HFFc6 (cell line): ENCODE measurements at places on chromosomes 5 and 9. TPM values are rescaled to one million over a fixed set of nuclear protein-coding genes. Genes with fewer than 3 reads are reported as not detected.
A peak's percentile ranks its signal among the peaks of the same experiment; 100 is the strongest.

DNA sequence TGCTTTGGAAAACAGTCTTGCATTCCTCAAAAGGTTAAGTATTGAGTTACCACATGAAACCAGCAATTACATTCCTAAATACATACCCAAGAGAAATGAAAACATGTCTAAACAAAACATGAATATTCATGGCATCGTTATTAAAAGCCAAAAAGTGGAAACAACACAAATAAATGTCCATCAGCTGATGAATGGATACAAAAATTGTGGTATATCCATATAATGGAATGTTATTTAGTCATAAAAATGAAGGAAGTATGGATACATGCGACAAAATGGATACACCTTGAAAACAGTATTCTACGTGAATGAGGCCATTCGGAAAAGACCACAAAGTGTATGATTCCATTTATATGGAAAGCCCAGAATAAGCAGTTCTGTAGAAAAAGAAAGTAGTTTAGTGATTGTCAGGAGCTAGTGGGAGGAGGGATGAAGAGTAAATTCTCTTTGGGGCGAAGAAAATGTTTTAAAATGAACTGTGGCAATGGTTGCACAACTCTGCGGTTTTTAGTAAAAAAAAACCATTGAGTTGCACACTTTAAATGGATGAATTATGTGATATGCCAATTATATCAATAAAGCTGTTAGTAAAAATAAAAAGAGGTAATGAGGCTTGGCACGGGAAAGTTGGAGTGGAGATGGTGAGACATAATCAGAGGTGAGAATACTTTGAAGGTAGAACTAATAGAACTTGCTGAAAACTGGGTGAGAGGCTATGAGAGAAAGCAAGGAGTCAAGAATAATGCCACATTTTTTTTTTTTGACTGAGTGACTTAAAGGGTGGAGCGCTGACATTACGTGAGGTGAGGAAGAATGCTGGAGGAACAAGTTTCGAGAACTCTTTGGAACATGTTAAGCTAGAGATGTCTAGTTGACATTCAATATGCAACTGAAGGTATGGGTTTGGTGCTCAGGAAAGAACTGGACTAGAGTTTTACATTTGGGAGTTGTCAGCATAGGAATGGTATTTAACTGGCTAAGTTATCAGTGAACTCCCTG, 194.9 kb upstream of the ZNF608 start:
- no peaks in the 10 kb centered on the region for H3K36me3 ChIP-seq
- peak; percentile 6 for DNase-seq
- H3K27me3 ChIP-seq = peaks cover 7% of the 10 kb centered on the region; the same call in 1 of the 2 replicates
- no peak overlapping the region for H3K4me3 ChIP-seq
- H3K4me1 ChIP-seq = peaks cover 6% of the 10 kb centered on the region; the same call in 1 of the 2 replicates
- H3K27ac ChIP-seq = no peak overlapping the region

DNA sequence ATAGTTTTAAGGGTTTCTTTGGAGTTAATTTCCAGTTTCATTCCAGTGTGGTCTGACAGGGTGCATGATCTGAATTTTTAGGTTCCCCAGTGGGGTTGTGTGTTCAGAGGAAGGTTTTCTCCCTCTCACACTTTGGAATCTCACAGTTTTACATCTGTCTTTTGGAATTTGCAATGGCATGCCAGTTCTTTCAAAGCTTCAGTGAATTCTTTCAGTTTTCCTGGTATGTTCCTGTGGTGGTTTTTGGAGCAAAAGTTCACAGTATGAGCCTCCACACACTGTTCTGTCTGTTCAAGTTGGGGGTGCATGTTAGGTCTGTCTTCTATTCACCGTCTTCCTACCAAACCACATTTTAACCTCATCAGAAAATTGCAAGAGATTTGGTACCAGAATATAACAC, 624.2 kb downstream of the KCTD16 start:
- H3K27me3 ChIP-seq = peaks cover 6% of the 10 kb centered on the region; the same call in 1 of the 2 replicates
- H3K4me1 ChIP-seq = peaks cover 26% of the 10 kb centered on the region
- DNase-seq = peak; percentile 6
- H3K27ac ChIP-seq = no peak overlapping the region
- H3K36me3 ChIP-seq = peaks cover 16% of the 10 kb centered on the region
- peak overlapping the region; percentile 49; the same call in 1 of the 2 replicates for H3K4me3 ChIP-seq

DNA sequence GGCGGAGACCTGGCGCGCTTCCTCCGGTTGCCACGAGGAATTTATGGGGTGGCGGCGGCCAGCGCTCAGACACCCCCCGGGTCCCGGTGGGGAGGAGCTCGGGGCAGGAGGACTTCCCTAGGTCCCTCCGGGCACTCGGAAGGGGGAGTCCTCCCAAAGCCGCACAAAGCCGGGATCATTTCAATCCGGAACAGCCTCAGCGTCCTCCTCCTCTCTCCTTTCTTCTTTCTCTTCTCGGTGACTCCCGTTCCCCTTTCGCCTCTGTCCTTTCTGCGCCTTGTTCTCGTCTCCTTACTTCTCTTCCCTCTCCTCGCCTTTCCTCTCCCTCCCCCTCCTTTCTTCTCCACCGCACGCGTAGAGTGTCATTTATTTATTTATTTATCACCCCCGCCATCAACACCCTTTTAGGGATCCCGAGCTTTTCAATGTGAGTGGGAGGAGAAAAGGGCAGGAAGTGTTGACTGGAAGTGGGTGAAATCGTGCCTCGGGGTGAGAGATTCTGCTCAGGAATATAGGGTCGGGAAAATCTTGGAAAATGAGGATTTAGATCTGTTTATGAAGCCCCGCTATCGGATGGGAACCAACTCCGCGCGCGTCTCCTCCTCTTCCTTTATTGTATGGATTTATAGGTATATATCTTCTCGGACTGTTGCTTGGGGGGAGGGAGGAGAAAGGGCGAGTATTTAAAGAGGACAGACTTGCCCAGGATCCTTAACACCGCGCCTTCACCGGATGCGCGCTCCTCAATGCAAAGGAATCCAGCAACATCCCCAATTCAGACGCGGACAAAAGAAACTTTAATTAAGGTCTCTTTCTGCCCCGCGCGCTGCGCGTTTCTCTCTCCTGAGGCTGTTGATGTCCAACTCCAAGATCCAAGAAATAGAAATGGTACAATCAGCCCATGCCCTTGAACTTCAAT, 2.0 kb upstream of the ZNF462 start:
- DNase-seq = no peak
- peaks cover 35% of the 10 kb centered on the region for H3K4me1 ChIP-seq
- H3K36me3 ChIP-seq = no peaks in the 10 kb centered on the region
- H3K4me3 ChIP-seq = peak overlapping the region; percentile 94
- H3K27me3 ChIP-seq = peaks cover 24% of the 10 kb centered on the region

- no peaks in the 10 kb centered on the region for H3K4me1 ChIP-seq
- H3K4me3 ChIP-seq = no peak overlapping the region
- H3K27me3 ChIP-seq = no peaks in the 10 kb centered on the region; the same call in 1 of the 2 replicates
- no peak for DNase-seq
- no peak overlapping the region for H3K27ac ChIP-seq
Measured at GRCh38 chr9:85451680-85452079, 290.1 kb downstream of the AGTPBP1 start.

GRCh38 chr5:56922922-56923321, 13.5 kb downstream of the SETD9 start:
- DNase-seq = no peak
- no peaks in the 10 kb centered on the region; the same call in 1 of the 2 replicates for H3K27me3 ChIP-seq
- H3K36me3 ChIP-seq = peaks cover 31% of the 10 kb centered on the region
- H3K4me3 ChIP-seq = no peak overlapping the region
- H3K27ac ChIP-seq = no peak overlapping the region

The C5orf47 gene
- total RNA-seq = not detected in 3 replicates

GRCh38 chr5:61869333-61869732, 436.7 kb upstream of the KIF2A start:
- no peaks in the 10 kb centered on the region for H3K4me1 ChIP-seq
- no peaks in the 10 kb centered on the region for H3K36me3 ChIP-seq
- H3K4me3 ChIP-seq = no peak overlapping the region
- H3K27ac ChIP-seq = no peak overlapping the region
- no peak for DNase-seq

GRCh38 chr5:180178531-180179441, 30.2 kb downstream of the RASGEF1C start:
- H3K36me3 ChIP-seq = peaks cover 4% of the 10 kb centered on the region; the same call in 1 of the 2 replicates
- no peak overlapping the region for H3K27ac ChIP-seq
- peaks cover 7% of the 10 kb centered on the region for H3K27me3 ChIP-seq

DNA sequence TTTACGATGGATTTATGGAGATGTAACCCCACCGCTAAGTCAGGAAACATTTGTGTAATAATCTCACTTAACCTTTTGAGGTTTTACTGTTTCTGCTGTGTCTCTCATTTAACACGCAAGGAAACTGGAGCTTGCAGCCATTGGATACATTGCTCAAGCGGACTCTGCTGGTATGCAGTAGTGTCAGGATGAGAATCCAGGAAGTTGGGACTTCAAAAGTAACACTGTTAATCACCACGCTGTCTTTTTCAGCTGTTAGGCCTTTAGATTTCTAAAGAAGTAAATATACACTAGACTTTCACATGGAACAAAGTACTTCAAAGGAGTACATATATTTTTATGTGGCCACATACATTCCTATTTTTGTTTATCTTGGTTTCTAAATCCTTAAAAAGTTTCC, 114.7 kb downstream of the LPAR1 start:
- H3K36me3 ChIP-seq = peaks cover 43% of the 10 kb centered on the region
- no peaks in the 10 kb centered on the region; the same call in 1 of the 2 replicates for H3K27me3 ChIP-seq
- H3K4me3 ChIP-seq = no peak overlapping the region
- 0 out of 2 replicates have a peak overlapping the region, but pooled peaks have one; percentile 29 for H3K27ac ChIP-seq
- DNase-seq = no peak

- H3K36me3 ChIP-seq = no peaks in the 10 kb centered on the region
- H3K27ac ChIP-seq = no peak overlapping the region
- no peak for DNase-seq
- H3K4me1 ChIP-seq = peaks cover 31% of the 10 kb centered on the region
- H3K27me3 ChIP-seq = peaks cover 5% of the 10 kb centered on the region
Measured at GRCh38 chr5:142833517-142834449, 63.6 kb downstream of the ARHGAP26 start.

GRCh38 chr9:1977026-1977425, 38.1 kb upstream of the SMARCA2 start:
- H3K4me1 ChIP-seq = peaks cover 30% of the 10 kb centered on the region
- no peaks in the 10 kb centered on the region for H3K36me3 ChIP-seq
- H3K4me3 ChIP-seq = no peak overlapping the region

DNA sequence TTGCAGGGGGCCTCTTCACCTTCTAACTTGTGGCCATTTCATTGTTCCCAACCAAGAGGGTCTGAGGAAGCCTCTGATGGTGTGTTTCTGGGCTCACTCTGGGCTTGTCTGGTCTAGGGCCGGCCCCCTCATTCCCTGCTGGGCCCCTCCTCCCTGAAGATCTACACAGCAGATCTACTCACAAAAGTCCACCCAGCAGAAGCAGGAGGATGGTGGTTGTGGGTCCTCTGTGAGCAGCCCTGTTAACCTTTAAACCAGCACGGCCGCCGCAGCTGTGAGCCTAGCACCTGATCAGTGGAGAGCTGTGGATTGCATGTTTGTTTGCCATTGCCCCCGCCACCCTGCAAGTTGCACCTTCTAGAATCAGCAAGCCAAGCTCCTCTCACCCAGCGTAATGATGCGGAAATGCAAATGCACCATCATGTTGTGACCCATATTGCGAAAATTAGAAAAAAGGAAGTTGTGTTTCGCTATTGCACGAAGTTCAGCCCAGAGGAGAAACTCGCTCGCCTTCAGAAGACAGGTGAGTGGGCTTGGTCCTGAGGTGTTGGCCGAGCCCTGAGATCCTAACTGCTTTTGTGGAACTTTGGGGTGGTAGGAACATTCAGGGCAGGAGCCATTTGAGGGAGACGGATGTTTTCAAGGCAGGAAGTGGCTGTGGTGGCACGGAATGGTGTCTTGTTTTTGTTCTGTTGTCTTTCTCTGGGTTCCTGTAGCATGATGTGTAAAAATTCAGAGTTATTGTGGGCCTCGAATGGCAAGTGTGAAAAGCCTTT, 16.7 kb downstream of the FGD3 start:
- no peak for DNase-seq
- H3K27ac ChIP-seq = no peak overlapping the region
- peaks cover 18% of the 10 kb centered on the region for H3K27me3 ChIP-seq
- no peaks in the 10 kb centered on the region for H3K36me3 ChIP-seq

DNA sequence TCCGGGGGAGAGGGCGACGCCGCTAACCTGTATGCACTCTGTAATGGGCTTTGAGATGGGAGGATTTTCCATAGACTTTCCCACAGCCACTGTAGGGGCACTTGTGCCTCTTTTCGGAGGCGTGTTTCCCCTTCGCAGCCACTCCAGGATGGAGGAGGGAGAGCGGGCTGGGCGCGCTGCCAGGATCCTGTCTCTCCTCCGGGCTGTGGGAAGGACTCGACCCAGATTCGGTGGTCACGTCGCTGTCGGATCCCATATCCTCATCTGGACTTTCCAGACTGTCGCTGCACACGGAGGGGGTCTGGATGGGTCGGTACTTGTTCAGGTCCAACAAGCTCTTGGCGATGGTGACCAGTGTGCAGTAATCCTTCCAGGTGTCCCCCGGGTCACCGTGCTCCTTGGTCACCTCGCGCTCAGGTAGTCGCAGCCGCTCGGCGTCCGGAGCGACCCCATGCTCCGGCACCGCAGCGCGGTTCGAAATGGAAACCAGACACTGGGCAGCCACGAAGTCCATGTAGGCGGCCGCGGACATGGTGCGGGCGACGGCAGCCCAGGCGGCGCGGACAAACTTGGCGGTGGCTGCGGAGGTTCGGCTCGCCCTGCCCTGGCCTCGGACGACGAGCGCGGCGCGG, 1.5 kb downstream of the KLF9 start:
- peak overlapping the region; percentile 99 for H3K4me3 ChIP-seq
- H3K4me1 ChIP-seq = peaks cover 44% of the 10 kb centered on the region
- H3K27ac ChIP-seq = peak overlapping the region; percentile 97
- peak; percentile 63 for DNase-seq
- peaks cover 13% of the 10 kb centered on the region for H3K27me3 ChIP-seq
- peaks cover 7% of the 10 kb centered on the region; the same call in 1 of the 2 replicates for H3K36me3 ChIP-seq

GRCh38 chr5:37437711-37438110, 58.6 kb downstream of the WDR70 start:
- H3K4me3 ChIP-seq = no peak overlapping the region
- peaks cover 46% of the 10 kb centered on the region for H3K4me1 ChIP-seq
- H3K27ac ChIP-seq = no peak overlapping the region
- no peak for DNase-seq

GRCh38 chr9:95505717-95506427, 10.9 kb downstream of the PTCH1 start:
- H3K36me3 ChIP-seq = no peaks in the 10 kb centered on the region
- no peak for DNase-seq
- peaks cover 3% of the 10 kb centered on the region; the same call in 1 of the 2 replicates for H3K27me3 ChIP-seq
- peak overlapping the region; percentile 78 for H3K27ac ChIP-seq
- peaks cover 15% of the 10 kb centered on the region for H3K4me1 ChIP-seq

GRCh38 chr9:98607152-98607551, 101.6 kb downstream of the GABBR2 start:
- H3K27ac ChIP-seq = no peak overlapping the region; the same call in 1 of the 2 replicates
- peaks cover 30% of the 10 kb centered on the region for H3K4me1 ChIP-seq
- no peak overlapping the region for H3K4me3 ChIP-seq
- peaks cover 1% of the 10 kb centered on the region for H3K27me3 ChIP-seq
- DNase-seq = no peak

GRCh38 chr5:117143406-117143805, 568.8 kb upstream of the SEMA6A start:
- no peaks in the 10 kb centered on the region for H3K4me1 ChIP-seq
- H3K36me3 ChIP-seq = no peaks in the 10 kb centered on the region
- H3K27me3 ChIP-seq = no peaks in the 10 kb centered on the region
- no peak overlapping the region for H3K27ac ChIP-seq

DNA sequence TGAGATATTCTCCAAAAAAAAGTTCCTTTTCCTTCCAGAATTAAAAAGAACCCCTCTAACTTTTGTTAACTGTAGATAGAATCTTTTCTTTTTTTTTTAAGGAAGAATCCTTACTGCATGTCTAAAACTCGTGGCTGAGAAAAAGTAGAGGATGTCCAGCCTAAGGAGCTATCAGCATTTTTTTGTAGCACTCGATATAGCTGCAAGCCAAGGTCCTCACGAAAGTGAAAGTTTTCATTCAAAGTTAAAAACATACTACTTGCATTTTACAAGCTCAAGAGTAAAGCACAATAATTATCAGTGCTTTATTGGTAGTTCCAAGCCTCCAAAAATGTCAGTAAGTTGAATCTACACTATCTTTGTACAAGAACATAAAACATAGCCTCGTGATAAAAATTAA, 28.7 kb upstream of the ZSWIM6 start:
- peak overlapping the region; percentile 88 for H3K4me3 ChIP-seq
- peaks cover 100% of the 10 kb centered on the region for H3K4me1 ChIP-seq
- H3K36me3 ChIP-seq = peaks cover 11% of the 10 kb centered on the region; the same call in 1 of the 2 replicates
- H3K27ac ChIP-seq = peak overlapping the region; percentile 99
